ENCODE measurements at places on chromosomes 5 and 9.

DNA sequence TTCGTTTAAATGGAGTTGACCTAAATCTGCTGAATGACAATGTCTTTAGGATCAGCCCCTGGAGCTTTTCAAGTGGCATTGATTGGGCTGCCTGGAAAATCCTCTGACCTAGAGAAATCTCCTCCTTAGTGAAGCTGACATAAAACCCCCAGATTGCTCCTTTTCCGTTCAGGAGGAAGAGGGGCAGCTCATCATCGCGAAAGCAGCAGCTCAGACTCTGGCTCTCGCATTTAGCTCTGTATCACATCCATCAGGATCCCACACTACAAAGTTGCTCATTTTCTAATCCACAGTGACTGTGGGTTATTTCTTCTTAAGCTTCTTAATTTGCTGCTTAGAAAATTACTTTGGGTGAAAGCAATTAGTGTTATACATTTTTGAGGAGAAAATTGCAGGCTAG is 373.7 kb downstream of the ENC1 start:
- no peak for DNase-seq

GRCh38 chr5:18048449-18048848 is 414.2 kb downstream of the TAF11L14 start:
- no peak for DNase-seq

- DNase-seq = no peak
Observed at GRCh38 chr9:120701248-120701647, 13.0 kb downstream of the MEGF9 start.

GRCh38 chr5:132951897-132952296 is 11.5 kb downstream of the AFF4 start:
- no peak for DNase-seq

DNA sequence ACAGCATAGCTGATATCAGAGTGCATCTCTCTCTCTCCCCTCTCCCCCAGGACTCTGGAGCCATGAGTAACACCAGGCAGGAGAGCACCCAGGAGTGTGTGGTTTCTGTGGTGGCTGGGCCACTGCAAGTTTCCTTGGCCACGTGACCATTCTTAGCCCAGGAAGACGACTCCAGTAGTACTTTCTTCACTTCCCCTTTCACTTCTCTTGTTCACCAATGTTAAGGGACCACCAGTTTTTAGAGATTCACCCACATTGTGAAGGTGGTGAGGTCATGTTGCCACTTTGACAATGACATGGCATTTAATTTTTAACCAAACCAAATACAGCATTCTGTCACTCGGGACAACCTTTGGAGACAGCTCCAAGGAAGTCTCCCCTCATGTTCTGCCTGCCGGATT is 17.9 kb upstream of the DAPK1 start:
- DNase-seq = no peak

DNA sequence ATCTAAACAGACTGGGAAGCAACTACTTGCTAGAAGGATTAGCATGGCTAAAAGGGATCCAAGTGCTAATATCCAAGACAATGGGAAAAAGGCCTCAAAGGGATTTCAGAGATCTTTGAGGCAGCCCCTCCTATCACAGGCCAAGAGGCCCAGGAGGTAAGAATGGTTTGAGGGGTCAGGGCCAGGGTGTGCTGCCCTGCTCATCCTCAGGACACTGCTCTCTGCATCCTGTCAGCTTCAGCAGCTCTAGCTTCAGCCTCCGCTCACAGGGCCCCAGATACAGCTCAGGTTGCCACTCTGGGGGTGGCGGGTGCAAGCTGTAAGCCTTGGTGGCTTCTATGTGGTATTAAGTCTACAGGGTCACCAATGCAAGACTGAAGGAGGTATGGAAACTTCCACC is 278.7 kb downstream of the PARP8 start:
- no peak for DNase-seq

DNA sequence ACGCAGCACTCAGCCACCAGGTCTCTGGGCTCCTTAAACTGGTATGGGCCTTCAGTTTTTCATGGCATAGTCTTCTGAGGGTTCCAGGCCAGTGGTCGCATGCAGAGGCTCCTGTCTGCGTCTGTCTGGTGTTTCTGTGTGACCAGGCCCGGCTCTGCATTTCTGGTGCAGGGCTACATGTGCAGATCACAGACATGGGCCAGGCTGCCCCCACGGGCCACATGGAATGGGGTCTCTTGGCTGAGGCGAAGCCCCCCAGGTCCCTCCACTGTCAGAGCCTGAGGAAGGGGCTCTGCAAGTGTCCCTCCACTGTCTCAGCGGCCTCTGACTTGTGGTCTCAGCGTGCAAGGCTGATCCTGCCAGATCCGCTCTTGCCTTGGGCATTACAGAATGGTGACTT is 15.6 kb upstream of the CARD19 start:
- no peak for DNase-seq

DNA sequence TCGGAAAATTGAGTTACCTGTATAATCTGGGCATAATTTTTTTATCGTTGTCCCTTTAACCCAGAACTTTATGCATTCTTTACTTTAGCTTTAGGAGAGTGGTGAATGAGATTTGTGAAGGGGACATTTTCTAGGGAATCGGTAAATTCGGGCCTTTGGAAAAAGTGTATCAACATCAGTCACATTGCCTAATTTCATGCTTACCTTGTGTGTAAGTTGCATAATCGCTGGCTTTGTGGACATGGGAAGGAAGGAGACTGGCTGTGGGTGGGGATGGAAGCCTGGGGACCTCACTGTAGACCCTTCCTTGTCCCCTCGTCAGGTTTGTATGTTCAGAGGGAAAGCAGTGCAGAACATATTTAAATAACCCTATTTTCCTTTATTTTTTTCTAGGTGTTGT is 3.3 kb downstream of the PSAT1 start:
- no peak for DNase-seq

DNA sequence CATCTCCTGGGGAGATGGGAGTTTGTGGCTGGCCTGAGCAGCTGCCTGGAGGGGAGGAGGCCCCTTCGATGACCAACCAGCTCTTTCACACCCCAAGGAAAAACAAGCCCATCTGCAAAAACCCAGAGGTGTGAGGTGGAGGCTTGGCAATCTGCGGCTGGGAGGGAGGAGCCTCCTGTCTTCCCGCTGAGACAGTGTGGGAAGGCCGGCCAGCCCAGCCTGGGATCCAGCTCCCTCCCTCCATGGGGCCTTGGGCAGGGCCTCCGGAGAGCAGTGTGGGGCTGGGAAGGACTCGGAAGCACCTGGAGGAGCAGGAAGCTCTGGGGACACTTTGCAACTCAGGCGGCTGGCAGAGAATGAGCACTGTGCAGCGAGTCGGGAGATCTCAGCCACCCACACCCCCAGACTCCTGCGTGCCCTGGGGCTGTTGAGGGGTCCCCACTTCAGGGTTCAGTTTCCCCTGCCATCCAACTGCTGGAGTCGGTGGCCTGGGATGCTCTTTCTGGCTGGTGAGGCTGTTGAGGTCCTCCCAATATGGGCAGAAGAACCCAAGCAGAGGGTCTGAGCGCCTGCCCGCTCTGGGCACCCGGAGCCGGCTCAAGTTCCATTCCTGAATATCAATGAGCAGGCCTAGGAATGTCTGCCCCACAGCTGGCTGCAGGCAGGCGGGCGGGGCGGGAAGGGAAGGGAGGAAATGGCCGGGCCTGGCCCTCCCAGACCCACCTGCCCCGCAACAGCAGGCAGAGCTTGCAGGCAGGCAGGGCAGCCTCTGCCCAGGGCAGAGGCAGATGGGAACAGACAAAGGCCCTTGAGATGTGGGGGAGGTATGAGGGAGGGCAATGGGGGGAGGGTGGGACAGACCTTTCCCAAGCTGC is 101.1 kb downstream of the FGF18 start:
- no peak for DNase-seq

GRCh38 chr9:122276096-122276495 is 11.4 kb downstream of the MRRF start:
- no peak for DNase-seq

- DNase-seq = no peak
Observed at GRCh38 chr9:20353524-20353923, 268.8 kb downstream of the MLLT3 start.

DNA sequence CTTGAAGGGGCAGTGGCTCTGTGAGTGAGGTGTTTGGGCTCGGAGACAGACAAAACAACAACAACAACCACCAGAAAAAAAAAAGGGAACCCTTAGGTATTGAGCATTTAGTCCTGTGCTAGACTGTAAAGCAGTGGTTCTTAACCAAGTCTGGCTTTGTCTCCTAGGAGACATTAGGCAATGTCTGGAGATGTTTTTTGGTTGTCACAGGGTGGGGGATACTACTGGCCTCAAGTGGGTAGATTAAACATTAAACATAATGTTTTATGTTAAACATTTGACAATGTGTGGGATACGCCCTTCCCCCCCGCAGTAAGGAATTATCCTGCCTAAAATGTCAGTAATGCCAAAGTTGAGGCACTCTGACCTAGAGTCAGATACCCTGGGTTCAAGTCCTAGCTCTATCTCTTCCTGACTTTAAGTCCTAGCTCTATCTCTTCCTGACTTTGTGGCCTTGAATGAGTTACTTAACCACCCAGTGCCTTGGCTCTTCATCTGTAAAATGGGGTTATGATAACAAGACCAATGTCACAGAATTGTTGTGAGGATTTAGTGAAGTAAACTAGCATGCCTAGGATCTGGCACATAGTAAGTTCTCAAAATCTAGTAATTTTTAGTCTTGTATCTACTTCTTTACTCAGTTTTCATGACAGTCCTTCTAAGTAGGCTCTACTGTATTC is 1.8 kb downstream of the TRIM32 start:
- DNase-seq = no peak
